ENCODE measurements at places on chromosomes 2 and 18.
A peak's percentile ranks its signal among the peaks of the same experiment; 100 is the strongest.

DNA sequence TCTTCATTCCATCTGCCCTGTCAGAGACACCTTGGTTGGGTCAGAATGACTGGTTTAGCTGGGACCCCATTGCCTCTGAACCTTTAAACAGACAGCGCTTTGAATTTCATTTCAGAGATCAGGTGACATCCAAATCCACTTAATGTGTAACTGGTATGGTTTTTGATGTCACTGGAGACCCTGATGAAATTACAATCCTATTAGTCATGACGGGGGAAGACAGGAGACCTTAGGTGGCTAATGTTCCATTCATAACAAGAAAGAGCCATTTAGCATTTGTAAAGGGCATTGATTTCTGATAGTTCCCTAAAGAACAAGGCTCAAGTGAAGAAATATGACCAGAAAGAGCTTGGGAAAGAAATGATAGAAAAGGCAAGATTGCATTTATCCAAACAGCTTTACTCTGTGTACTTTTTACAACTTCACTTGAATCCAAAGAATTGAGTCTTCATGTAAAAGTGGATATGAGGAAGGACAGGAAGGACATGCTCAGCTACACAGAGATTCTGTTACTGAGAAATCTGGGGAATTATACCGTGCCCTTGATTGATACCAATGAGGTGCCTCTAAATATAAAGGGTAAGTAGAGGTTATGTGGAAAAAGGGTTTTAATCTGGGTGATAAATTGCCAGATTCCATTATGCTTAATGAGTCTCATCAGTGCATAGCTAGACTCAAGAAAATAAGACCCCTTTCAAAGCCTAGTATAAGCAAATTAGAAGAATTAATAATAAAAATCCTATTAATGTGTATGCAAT, 198.2 kb downstream of the NCKAP5 start:
- DNase-seq: no peak

GRCh38 chr2:48852938-48853337, 97.4 kb upstream of the LHCGR start:
- DNase-seq: no peak

DNA sequence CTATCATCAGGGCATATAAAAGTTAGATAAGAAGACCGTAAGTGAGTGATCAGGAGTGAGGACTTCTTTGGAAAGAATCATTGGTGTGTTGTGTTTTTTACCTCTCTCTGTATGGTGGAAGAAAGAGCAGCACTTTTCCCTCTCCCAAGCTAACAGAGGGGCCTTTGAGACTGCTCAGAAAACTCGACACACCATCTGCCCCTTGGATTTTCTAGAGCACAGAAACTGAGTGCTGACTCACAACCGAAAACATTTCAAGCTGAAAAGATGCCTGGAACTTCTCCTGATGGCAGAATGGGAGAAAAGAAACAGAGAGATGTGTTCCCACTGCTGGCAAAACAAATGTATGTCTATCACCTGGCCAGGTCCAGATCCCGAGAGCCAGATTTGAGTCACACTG, 156.6 kb downstream of the DNAH7 start:
- DNase-seq: no peak

GRCh38 chr2:64466478-64467085, 12.6 kb downstream of the LGALSL start:
- DNase-seq: peak; percentile 76

DNA sequence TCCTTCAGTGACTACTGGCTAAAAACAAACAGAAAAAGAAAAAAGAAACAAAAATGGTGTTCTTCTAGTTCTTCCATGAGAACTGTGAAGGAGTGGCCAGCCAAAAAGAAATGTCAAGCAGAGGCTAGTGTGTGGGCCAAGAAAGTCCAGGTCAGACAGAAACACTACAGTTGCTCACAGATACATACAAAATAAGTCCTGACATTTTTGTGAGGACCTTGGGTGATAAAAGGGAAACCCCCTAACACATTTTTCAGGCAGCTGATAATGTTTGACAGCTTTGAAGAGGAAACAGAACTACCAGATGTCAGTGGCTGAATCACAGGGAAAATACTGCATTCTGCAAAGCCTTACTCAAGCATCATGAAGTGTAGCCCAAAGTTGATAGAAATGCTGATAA, 28.1 kb downstream of the ARHGAP25 start:
- no peak for DNase-seq

DNA sequence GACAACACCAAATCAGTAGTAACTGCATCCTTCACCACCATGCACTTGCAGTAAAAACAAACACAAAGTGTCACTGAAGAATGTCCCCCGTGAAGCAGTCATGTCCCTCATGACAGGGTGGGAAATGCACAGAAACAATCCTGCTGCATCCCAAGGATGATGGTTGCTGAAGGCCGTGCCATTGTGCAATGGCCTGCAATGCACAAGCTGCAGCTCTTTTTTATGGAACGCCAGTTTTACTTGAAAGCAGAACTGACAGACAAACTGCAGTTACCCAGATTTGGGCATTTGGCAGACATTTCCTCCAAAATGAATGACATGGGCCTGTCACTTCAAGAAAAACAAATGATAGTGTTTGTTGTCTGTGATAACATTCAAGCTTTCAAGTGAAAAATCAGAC, 2.4 kb upstream of the CHST10 start:
- DNase-seq: peak; percentile 7
